ENCODE measurements at places on chromosomes 4 and X. TPM values are rescaled to one million over a fixed set of nuclear protein-coding genes. Genes with fewer than 3 reads are reported as not detected.
A peak's percentile ranks its signal among the peaks of the same experiment; 100 is the strongest.

DNA sequence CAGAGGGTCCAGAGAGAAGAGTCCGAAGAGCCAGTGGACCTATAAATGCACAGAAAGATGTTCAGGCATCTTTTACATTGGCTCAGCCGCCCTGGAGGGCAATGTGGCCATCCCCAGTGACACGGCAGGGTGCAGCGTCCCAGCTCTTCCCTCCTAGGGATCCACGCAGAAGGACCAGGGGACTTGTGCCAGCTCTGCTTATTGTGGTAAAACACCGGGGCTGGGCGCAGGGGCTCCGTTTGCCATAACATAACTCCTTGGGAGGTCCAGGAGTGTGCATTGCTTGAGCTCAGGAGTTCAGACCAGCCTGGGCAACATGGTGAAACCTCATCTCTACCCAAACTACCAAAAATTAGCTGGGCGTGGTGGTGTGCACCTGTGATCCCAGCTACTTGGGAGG, 70.2 kb downstream of the CPZ start:
- no peak overlapping the region for H3K27ac ChIP-seq
- no peaks in the 10 kb centered on the region for H3K27me3 ChIP-seq
- no peaks in the 10 kb centered on the region for H3K36me3 ChIP-seq
- H3K4me3 ChIP-seq = no peak overlapping the region
- DNase-seq = peak; percentile 20

DNA sequence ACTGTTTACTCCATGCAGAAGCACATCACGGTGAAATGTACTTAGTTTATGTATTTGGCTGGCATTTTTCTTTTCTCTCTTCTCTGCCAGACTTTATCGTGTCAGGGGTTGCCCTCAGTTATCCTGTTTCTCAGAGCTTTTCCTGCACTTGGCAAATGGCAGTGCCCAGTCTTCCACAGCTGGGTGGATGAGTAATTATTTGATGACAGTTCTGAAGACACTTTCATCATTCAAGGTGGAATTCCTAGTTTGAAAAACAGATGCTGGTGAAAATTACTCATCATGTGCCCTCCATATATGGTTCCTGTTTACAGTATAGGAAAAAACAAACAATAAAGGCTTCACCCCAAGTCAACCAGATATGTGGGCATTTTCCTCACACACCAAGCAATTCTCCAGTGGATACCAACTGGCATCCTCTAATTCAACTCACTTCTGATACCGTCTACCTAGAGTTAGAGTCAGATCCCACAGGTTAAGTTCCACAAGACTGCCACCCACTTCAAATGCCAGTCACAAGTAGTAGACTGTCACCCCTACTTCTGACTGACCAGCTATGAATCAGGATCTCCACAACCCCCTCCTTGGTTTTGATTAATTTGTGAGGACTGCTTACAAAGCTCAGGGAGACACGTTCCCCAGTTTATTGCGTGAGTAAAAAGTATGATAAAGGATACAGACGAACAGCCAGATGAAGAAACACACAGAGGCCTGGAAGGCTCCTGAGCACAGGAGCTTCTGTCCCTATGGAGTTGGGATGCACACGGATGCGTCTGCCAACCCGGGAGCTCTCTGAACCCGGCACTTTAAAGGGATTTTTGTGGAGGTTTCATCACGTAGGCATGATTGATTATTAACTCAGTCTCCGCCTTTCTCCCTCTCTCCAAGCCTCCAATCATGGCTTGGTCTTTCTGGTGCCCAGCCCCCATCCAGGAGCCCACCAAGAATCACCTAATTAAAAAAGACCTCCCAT, 72.9 kb downstream of the CLDN34 start:
- DNase-seq = no peak
- no peaks in the 10 kb centered on the region for H3K4me1 ChIP-seq
- no peak overlapping the region for H3K4me3 ChIP-seq

- H3K4me3 ChIP-seq = no peak overlapping the region
- no peak for DNase-seq
- H3K27ac ChIP-seq = no peak overlapping the region
- H3K27me3 ChIP-seq = no peaks in the 10 kb centered on the region
- H3K36me3 ChIP-seq = no peaks in the 10 kb centered on the region
Measured at GRCh38 chr4:14877246-14878225, 124.7 kb upstream of the CPEB2 start.

GRCh38 chrX:15055146-15055930, 182.1 kb downstream of the MOSPD2 start:
- no peaks in the 10 kb centered on the region for H3K27me3 ChIP-seq
- no peaks in the 10 kb centered on the region for H3K36me3 ChIP-seq
- DNase-seq = no peak
- no peak overlapping the region for H3K27ac ChIP-seq
- no peak overlapping the region for H3K4me3 ChIP-seq
- no peaks in the 10 kb centered on the region for H3K4me1 ChIP-seq

DNA sequence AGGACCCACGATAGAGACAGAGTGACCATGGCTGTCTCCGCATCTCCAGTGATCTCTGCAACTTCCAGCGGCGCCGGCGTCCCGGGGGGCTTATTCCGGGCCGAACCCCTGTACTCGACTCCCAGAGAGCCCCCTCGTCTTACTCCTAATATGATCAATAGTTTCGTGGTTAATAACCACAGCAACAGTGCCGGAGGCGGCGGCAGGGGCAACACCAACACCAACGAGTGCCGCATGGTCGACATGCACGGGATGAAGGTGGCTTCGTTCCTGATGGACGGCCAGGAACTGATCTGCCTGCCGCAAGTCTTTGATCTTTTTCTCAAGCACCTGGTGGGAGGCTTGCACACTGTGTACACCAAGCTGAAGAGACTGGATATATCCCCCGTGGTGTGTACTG, 343 bp downstream of the DACH2 start:
- no peaks in the 10 kb centered on the region for H3K36me3 ChIP-seq
- H3K27me3 ChIP-seq = peaks cover 9% of the 10 kb centered on the region
- peak overlapping the region; percentile 30 for H3K4me3 ChIP-seq

DNA sequence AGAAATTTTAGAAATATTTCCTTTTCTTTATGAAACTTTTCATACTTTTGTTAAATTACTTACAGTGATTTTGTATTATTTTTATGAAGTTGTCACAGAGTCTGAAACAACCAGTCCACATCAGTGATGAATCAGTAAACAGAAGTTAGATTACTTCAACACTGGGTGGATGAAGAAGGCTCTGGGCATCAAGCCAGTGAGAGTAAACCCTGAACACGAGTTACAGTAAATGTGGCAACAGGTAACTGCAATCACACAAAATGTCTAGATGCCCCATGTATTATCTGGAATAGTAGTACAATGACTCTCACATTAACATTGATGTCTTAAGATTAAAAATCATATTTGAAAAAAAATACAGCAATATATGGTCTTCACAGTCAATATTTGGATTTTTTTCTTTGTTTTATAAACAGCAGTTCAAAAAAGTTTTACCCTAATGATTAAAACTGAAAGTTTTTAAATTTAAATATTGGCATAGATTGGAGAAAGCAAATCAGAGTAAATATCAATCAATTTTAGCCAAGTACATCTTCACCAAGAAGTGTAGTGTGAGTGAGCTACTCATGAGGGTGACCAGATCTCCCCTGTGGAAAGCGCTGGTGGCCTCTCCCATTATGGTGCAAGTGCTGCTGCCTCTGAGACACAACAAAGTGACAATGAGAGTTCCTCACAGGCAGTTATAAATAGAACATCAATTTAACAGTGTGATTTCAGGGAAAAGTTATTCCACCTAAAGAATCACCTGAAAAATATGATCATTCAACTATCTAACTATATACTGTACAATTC, 63.2 kb upstream of the UGT2B7 start:
- H3K4me3 ChIP-seq = no peak overlapping the region
- H3K4me1 ChIP-seq = no peaks in the 10 kb centered on the region
- peak; percentile 82 for DNase-seq
- H3K27ac ChIP-seq = peak overlapping the region; percentile 4
- H3K36me3 ChIP-seq = no peaks in the 10 kb centered on the region

DNA sequence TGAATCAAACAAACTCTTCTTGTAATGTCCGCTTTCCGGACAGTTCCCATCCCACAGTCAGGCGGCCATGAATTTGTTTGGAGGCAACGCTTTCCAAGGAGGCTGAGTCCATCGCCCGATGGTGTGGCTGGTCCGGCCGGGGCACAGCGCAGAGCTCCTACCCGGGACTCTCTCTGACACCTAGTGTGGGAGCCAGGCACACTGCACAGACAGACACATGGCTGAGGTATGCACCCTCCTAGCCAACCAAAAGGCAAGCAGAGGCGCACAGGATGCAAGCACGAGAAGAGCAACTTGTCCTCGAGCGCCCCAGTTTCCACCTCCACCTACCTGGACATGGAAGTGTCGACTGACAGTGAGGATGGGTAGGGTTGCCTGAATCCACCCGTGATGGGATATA, 87.5 kb downstream of the LEF1 start:
- H3K27ac ChIP-seq = no peak overlapping the region
- no peaks in the 10 kb centered on the region for H3K4me1 ChIP-seq
- no peak overlapping the region for H3K4me3 ChIP-seq
- DNase-seq = no peak
- no peaks in the 10 kb centered on the region for H3K27me3 ChIP-seq
- no peaks in the 10 kb centered on the region for H3K36me3 ChIP-seq

DNA sequence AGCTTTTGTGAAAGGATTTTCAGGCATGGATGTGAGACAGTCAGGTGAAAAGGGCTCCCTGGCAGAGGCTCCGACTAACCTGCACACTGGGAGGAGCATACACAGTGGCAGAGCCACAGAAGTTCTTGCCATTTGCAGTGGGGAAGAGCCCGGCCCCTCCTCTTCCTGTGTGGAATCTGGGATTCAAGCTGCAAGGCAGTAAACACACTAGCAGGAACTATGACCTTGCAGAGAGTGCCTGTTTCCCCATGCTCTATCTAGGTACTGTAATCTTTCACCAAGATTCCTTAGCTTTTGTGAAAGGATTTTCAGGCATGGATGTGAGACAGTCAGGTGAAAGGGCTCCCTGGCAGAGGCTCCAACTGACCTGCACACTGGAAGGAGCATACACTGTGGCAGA, 19.8 kb upstream of the HEPH start:
- no peak overlapping the region for H3K4me3 ChIP-seq
- H3K36me3 ChIP-seq = no peaks in the 10 kb centered on the region
- H3K27me3 ChIP-seq = no peaks in the 10 kb centered on the region
- no peak for DNase-seq
- H3K27ac ChIP-seq = no peak overlapping the region
- no peaks in the 10 kb centered on the region for H3K4me1 ChIP-seq

- H3K27ac ChIP-seq = no peak overlapping the region
- H3K4me3 ChIP-seq = no peak overlapping the region
- no peak for DNase-seq
- H3K36me3 ChIP-seq = no peaks in the 10 kb centered on the region
- H3K27me3 ChIP-seq = no peaks in the 10 kb centered on the region
Measured at GRCh38 chr4:163193717-163194116, 27.0 kb upstream of the NAF1 start.

DNA sequence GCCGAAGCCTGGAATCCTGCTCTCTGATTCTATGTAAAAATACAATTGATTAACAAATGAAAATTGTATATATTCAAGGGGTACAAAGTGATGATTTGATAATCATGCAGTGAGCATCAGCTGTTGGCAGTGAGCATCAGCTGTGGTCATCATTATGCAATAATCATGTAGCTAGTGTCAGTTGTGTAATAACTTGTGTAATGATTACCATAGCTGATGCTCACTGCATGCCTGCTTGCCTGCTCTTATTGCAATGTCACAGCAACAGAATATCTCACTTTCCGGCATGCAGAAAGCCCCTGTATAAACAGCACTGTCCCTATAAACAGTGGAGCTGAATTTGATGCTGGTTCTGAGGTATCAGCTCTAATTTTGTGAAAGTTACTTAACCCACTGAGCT, 46.8 kb downstream of the SULT1B1 start:
- H3K27me3 ChIP-seq = no peaks in the 10 kb centered on the region
- no peaks in the 10 kb centered on the region for H3K36me3 ChIP-seq
- no peak overlapping the region for H3K4me3 ChIP-seq
- H3K4me1 ChIP-seq = peaks cover 12% of the 10 kb centered on the region

GRCh38 chr4:154528869-154529268, 21.3 kb downstream of the PLRG1 start:
- no peak overlapping the region for H3K27ac ChIP-seq
- no peaks in the 10 kb centered on the region for H3K27me3 ChIP-seq
- DNase-seq = no peak
- H3K4me3 ChIP-seq = no peak overlapping the region

DNA sequence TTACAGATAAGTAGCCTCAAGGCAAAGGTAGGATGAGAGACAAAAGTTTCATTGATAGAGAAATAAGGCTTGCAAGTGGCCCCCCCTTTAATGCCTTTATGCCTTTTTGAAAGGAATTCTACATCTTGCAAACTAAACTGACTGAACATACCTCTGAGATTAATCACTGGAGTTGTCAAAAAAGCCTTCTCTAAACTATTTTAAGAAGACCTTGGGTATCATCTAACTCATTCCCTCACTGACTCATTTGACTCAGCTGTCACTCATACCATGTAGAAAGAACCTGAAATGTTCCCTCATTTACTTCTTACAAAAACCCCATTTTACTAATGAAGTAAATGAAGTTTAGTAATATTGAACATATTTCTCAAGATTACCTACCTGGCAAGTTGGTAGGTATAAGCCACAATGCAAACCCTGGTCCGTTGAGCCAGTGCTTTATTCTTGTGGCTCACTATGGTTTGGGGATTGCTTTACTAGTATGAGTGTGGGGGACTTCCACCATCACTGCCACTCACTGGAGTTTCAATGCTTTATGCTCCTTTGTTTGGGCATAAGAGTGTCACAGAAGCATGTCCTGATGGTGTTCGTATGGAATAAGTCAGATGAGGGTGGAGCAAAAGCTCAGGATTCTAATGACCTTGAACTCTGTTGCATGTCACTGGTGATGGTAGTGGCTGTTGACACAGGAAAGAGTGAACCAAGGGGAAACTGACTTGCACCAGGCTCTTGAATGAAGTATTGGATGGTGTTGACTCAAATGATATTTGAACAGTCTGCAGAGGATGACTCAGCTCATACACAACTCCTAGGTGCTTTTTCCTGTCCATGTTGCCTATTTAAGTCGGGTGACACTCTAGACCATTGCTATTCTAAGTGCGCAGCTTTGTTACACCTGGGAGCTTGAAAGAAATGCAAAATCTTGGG, 305.5 kb upstream of the EMCN start:
- DNase-seq = no peak
- H3K4me1 ChIP-seq = no peaks in the 10 kb centered on the region
- no peaks in the 10 kb centered on the region for H3K36me3 ChIP-seq
- H3K4me3 ChIP-seq = no peak overlapping the region
- H3K27me3 ChIP-seq = no peaks in the 10 kb centered on the region

The CSAG1 gene
- not detected for total RNA-seq

The KIAA1210 gene
- not detected for total RNA-seq

The PRDM8 gene
- total RNA-seq = 0.12 TPM

The SPANXA1 gene
- not detected for total RNA-seq

The PSAPL1 gene
- total RNA-seq = not detected

The FAM9B gene
- 0.87 TPM for total RNA-seq

The CFAP99 gene
- total RNA-seq = 0.29 TPM

The NR3C2 gene
- total RNA-seq = 4.8 TPM

The ZDHHC15 gene
- 0.18 TPM for total RNA-seq

The FAM53A gene
- total RNA-seq = 0.56 TPM

Measured in right lobe of liver (tissue), 6 donors.